T follicular helper cell (primary cell): ENCODE measurements at places on chromosomes 1 and 21.

- DNase-seq = no peak
Measured at GRCh38 chr1:201444792-201445191, 23.3 kb upstream of the TNNI1 start.

- DNase-seq = peak; percentile 40
Measured at GRCh38 chr1:156860628-156861423, at the start of gene NTRK1. Gene NTRK1 (plus strand): TSS chr1:156860865. CDS start chr1:156860935, 70 bp downstream.

GRCh38 chr1:78156805-78157521 lies 111.2 kb downstream of the GIPC2 start:
- no peak for DNase-seq

- no peak for DNase-seq
Measured at GRCh38 chr1:77579547-77579946, 102.9 kb downstream of the ZZZ3 start.

- DNase-seq = no peak
Measured at GRCh38 chr1:223031733-223032601, 111.1 kb downstream of the TLR5 start.

DNA sequence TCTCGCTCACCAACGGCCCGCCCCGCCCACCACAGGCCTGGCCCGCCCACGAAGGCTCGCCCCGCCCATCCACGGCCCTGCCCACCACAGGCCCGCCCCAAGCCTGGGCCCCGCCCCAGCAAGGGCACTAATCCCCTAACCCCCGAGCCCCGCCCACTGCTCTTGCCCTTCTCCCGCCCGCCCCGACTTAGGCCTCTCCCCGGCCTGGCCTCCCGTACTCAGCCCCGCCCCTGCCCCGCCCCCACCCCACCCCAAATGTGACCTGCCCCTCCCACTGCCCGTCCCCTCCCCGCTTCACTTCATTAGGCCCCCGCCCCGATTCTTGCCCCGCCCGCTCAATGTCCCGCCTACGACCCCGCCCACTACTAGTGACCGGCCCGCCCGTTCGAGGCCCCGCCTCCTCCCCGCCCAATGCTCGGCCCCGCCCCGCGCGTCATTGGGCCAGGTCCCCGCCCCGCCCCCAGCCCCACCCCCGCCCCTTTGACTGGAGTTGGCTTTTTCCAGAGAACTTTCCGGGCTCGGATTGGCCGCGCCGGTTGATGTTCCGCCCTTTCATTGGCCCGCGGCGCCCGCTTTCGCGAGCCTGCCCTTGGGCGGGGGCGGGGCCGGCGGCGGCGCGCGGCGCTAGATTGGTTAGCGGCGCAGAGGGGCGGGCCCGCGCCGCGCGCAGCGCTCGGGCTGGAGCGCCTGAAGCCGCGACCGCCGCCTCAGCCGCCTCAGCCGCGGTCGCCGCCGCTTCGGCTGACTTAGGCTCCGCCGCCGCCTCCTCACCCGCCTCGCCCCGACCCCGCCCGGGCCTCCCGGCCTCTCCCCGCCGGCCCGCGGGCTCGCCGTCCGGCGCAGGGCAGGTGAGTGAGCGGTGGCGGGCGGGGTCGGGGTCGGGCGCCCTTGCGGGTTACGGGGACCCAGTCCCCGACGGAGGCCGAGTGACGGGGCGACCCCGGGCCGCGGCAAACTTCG lies at the start of gene PCBP3:
Gene PCBP3 (plus strand): TSS at position 705 of the 960 bp plus-strand sequence. CDS start 206,361 bp downstream, outside the sequence.
- peak; percentile 97 for DNase-seq

DNA sequence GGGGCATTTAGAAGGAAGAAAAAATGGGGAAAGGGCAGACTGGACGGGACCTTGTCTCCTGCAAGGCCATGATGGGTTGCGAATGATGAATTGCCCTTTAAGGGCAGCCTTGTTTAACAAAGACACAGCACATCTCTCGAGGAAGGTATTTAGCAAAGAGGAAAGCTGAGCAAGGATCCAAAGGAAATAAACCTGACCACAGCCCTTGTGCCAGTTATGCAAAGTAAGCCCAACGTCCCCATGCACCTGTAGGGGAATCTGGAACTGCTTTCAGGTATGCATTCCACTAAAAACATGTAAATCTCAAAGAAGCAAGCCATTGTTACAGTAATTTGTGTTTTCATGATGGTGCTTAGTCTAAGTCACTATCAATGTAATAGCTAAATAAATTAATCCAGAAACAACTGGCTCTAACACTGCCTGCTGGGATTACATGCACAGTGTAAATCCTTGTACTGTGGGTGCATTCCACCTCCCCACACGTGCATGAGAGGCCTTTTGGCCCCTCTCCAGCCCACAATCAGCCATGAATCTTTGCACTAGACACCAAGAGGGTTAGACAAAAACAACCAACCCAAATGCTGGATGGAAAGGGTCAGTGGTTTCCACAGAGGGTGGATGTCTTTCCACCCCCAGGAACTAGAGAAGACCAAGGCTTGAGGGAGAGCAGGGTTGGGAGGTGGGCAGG lies 228.8 kb upstream of the KAZN start:
- DNase-seq = no peak

DNA sequence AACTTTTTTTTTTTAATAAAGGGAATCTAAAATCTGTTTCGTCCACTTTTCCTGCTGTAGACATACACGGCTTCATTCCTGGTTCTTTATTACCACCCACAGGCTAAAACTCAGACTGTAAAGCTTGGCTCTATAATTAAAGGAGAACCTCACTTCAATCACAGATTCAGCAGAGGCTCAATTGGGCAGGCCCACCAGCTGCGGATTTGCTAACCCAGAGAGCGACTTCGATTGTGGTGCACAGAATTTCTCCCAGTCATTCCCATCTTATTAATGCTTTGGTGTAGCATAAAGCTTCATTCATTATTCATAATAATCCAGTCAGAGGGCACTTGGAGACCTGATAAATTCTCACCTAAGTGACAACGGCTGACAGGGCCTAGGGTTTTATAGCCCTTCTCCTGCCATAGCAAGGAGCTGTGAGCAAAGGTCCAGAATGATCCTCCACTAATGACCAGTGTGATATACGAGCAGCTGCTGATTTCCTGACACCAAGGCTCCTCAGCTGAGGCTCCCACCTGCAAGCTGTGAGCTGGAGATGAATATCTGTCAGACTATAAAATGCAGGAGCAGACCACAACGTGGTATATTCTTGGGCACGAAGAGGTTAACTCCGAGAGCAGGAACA lies 149.0 kb downstream of the ATP6V1G3 start:
- no peak for DNase-seq

GRCh38 chr1:76955652-76956051 lies 88.4 kb downstream of the ST6GALNAC5 start:
- no peak for DNase-seq

GRCh38 chr1:59499273-59499942 lies 202.5 kb downstream of the FGGY start:
- no peak for DNase-seq

DNA sequence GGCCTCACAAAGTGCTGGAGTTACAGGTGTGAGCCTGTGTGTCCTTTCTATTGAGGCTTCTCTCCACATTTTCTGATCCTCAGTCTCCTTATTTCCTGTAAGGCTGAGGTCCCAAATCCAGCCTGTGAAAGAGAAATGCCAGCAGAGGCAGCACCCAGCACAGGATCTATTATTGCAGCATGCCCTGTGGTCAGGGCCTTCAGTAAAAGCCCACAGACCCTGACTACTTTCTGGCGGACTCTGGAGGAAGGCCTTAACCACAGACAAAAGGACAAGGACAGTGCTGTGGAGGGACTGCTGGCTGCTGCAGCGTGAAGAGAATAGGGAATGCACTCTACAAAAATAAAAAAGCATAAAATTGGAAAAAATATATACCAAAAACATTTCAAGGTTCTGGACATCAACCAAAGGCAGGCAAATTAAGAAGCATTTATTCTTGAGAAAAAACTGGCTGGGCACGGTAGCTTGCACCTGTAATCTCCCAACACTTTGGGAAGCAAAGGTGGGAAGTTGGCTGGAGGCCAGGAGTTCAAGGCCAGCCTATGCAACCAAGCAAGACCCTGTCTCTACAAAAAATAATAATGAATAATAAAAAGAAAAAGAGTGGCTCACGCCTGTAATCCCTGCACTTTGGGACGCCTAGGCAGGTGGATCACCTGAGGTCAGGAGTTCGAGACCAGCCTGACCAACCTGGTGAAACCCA lies 9.4 kb upstream of the PGD start:
- no peak for DNase-seq

DNA sequence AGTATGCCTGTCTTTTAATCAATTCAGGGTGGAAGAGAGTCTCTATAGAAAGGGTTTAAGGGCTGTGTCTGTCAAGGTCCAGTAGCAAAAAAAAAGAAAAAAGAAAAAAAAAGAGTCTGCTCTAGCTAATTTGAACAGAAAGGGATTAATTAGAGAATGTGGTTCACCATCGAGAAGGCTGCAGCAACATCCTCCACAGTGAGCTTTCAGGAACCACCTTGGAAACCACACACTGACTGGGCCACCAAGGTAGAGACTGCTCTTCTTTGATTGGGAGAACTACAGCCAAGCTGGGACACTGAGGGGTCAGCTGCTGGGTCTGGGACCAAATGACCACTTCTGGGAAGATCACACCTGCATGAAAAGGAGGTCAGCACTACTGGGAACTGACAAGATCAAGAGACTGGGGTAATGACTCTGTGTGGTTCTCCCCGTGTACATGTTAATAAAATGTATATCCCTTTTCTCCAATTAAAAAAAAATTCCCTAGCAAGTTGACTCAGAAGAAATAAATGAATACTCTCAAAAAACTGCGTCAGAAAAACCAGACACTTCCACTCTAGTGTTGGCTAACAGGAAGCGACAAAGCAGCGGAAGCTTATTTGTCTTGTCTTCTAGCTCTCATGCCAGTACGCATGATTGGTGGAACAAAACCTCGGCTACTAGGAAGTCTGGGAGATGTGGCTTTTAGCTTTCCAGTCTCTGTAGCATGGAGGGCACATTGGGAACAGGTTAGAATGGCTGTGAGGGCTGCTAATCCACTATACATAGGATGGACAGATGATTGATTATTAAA lies 60.0 kb upstream of the IVNS1ABP start:
- no peak for DNase-seq

DNA sequence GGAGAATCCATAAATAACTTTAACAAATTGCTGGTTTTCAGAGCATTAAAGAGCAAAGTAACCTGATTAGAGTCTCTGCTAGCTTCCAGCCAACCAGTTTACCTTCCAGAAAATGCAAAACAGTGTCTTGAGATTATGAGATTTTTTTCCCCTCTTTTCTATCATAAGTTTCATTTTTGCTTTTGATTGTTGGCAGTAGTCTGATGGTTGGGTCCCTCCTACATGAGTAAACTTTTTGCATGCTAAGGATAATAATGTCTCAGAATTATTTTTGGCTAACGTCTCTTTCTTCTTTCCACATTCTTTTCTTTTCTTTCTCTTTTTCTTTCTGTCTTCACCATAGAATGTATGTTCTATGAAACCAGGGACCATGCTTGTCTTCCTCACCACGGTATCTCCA lies 6.3 kb upstream of the ADAMTS5 start:
- DNase-seq = no peak

- no peak for DNase-seq
Measured at GRCh38 chr1:15830258-15830657, 17.2 kb upstream of the SPEN start.

GRCh38 chr1:172394141-172394751 lies 26.2 kb upstream of the C1orf105 start:
- DNase-seq = peak; percentile 36

GRCh38 chr1:201181726-201182125 lies 8.9 kb upstream of the IGFN1 start:
- DNase-seq = no peak

DNA sequence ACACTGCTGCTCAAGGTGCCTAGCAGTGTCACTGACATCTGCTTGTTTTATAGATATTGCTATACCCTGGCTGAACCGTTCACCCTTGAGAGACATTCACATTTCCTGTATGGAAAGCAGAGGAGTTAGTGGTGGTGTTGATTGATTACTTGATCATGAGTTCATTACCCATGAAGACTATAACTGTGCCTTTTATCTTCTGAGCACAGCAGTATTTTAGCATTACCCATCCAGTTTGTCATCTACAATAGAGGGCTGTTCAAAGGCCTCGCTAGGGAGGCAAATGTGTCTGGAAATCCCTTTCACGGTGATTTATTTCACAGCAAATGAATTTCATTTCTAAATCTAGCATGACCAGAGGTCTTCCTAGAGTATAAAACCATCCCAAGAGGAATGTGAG lies 160.0 kb downstream of the DNM3 start:
- DNase-seq = no peak

- no peak for DNase-seq
Measured at GRCh38 chr1:107358619-107359327, 217.9 kb downstream of the NTNG1 start.

DNA sequence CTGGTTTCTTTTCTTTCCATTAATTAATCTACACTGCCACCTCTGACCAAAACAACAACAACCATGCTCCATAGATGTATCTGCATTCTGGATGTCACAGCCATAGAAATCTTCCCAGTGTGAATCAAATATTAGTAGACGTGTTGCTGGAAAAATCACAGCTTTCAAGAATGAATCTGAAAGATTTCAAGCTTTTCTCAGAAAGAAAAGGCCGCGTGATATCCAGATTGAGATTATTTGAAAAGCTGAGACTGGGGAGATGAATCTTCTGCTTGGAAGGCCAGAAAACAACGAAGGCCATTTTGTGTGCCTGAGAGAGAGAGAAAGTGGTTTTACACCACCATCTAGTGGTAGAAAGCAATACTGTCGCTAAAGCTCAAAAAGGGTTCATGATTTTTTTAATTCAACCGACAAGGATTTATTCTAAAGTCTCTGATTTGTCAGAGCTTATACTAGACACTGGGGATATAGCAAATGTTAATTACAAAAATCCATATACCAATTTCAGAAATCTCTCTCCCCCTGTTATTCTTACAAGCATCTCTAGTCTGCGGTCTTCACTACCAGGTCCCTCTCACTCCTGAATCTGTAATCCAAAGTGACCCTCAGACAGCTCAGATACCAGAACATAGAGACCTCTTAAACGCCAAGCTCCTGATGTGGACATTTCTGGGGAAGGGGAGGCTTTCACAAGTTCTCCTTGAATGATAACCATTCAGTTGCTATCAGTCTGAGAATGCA lies 87.5 kb upstream of the SGIP1 start:
- DNase-seq = peak; percentile 4

- DNase-seq = no peak
Measured at GRCh38 chr1:191592039-191592438, 566.2 kb upstream of the RGS18 start.

DNA sequence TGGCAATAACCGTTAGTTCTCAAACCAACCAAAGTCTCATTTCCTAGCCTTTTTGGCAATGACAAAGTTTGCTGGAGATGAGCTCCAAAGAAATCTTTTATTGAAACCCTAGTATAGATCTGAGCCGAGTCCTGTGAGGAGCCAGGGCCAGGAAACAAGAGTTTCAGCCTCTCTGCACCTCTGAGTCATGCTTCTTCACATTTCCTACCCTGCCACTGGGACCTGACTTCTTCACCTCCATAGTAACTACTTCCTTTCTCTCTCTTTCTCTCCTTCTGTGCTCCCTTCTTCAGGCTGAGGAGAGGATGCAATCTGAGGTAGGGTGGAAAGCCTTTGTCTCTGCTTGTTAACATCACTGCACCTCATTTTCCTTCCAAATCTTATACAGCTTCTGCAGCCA lies 38.7 kb upstream of the IPO9 start:
- no peak for DNase-seq

DNA sequence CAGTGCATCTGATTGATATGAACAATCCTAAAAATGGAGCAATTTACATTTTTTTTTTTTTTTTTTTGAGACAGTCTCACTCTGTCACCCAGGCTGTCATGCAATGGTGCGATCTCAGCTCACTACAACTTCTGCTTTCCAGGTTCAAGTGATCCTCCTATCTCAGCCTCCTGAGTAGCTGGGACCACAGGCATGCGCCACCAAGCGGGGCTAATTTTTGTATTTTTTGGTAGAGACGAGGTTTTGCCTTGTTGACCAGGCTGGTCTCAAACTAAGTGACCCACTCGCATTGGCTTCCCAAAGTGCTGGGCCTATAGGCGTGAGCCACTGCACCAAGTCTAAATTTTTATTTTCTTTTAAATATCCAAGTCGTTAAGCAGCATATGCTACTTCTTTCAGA lies 109.0 kb downstream of the FAF1 start:
- no peak for DNase-seq
